ENCODE measurements at places on chromosomes 7 and 10.

DNA sequence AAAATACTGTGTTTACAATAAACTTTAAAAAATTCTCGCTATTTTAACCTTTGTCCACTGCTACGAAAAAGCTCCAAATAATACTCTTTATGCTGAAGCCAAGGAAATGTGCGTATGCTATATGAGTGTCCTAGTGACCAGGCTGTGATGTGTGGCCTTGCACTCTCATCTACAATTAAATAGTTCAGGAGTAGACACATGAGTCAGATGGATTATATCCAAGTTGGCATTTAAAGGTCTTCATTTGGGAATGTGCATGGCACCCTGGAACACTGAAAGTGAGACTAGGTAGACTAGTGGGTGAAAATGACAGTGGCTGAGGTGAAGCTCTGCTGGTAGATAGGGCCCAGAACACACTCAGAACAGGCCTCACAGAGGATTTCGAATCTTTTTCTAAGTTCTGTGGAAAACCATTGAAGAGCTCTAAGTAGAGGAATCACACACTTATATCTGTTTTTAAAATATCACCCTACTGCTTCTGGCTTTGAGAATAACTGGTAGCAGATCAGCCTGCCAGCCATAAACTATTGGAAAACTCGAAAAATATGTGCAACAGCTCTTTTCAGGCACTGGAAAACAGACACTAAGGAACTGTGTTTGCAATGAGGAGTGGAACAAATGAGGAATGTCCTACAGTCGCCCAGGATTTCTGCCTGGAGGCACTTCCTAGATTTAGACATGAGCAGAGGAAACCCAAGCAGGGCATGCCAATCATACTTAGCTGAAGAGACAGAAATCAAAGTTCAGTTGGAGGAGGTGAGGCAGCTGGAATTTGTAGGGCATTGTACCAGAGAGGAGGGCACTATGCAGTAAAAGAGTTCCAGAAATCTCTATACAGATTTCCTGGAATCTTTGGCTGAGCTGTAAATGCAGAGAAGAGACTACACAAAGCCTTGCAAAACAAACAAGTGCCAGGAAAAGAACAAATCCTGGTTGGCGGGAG lies 603.8 kb upstream of the LRRTM3 start:
- no peak for DNase-seq

- DNase-seq: no peak
Observed at GRCh38 chr10:18260310-18260922, 120.2 kb downstream of the CACNB2 start.

DNA sequence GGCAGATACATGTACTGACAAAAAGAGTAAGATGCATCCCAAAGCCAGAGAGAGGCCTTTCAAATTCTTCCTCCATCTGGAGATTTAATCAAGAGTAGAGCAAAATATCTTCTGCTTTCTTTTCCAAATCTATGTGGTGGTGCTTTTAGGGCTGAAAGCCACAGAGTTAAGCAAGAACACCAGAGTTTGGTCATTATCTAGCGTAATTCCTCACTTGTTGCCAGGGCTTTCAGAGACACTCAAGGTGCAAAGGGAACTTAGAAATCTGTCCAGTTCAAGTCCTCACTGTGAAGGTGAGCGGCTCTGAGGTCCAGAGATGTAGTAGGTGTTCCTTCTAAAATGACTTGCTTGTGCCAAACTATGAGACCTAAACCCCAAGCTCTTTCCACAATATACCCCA lies 10.9 kb upstream of the NFE2L3 start:
- no peak for DNase-seq

DNA sequence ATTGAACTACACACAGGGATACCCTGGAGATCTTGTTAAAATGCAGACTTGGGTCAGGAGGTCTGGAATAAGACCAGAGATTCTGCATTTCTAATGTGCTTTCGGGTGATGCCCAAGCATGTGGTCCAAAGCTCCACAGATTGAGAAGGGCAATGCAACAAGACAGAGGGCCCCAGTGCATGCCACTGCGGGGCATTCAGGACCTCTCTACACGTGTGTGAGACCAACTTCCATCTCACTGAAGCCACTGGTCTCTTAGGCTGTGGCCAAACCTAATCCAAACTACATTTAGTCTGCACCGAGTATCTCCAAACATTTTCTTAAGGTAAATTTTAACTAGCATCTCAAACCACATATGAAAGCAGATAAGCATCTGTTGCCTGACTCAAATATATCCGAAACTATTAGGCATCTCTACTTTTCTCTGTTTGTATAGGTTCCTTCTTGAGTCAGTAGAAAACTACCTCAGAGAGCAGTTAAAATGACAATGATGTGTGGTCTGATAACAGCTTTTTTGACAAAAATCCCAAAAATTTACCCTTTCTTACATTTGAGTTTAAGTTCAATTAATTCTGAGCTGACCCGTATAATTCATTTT lies 107.5 kb downstream of the ELMO1 start:
- no peak for DNase-seq

DNA sequence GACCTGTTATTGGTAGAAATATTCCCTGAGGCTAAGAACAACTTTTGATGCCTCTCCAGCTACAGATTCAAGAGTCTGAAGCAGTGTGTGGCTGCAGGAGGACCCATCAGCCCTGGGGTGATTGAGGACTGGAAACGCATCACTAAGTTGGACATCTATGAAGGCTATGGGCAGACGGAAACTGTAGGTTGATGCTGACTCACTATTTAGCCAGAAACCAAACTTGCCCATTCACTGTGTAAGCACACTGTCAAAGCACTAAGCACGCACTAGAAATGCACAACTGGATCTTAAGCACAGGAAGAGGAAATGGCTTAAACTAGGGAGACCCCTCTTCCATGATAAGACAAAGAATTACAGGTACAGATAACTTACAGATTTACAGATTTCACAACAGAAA lies 20.8 kb downstream of the ACSM6 start:
- no peak for DNase-seq

GRCh38 chr10:21721000-21721665 lies 187.1 kb downstream of the MLLT10 start:
- no peak for DNase-seq

GRCh38 chr10:12681252-12681651 lies 320.3 kb downstream of the CCDC3 start:
- DNase-seq: no peak

GRCh38 chr10:113992471-113993011 lies 51.1 kb upstream of the ADRB1 start:
- DNase-seq: peak; percentile 14

- DNase-seq: peak; percentile 73
Observed at GRCh38 chr7:28020302-28020940, 160.2 kb downstream of the JAZF1 start.

DNA sequence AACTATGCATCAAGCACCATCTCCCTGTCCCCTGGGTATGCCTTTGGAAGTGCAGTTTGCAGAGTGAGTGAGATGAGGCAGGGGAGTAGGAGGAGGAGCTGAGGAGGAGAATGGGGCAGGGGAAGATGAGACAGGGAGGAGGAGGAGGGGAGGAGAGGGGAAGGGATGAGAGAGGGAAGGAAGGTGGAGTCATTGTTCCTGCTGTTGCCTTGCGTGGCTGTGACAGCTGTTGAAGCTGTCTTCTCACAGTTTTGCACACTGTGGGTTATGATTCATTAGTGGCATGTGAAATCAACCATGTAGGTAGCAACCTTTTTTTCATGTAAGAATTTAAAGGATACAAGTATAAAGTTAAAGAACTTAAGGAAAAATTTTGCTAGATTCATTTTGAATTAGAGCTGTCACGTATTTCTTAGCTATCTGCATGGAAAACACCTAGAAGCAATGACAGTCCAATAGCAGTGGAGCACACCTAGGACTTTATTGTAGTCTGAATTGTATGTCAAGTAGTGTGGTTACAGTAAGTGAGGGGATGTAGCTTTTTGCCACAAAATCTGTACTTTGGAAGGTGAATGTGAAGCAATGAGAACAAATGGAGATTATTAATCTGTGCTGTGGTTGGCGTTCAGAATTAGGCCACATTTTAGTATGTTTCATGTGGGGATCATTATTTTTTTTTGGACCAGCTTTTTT lies 21.7 kb downstream of the CCM2 start:
- no peak for DNase-seq

DNA sequence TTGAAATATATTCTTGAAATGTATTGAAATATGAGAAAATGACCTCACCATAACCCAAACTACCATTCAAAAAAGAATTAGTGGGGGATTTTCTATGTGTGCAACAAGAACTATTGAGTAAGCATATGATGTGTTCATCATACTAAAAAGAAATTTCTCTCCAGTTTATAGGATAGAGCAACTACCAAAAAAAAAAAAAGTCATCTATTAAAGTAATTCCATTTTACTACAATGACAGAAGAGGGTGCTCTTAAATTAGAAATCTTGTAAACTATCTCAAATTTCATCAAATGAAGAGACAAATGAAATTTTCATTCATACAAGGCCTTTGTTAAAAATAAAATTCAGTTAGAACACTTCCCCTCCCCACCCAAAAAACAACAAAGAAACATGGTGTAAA lies 195.4 kb upstream of the PLXDC2 start:
- no peak for DNase-seq

DNA sequence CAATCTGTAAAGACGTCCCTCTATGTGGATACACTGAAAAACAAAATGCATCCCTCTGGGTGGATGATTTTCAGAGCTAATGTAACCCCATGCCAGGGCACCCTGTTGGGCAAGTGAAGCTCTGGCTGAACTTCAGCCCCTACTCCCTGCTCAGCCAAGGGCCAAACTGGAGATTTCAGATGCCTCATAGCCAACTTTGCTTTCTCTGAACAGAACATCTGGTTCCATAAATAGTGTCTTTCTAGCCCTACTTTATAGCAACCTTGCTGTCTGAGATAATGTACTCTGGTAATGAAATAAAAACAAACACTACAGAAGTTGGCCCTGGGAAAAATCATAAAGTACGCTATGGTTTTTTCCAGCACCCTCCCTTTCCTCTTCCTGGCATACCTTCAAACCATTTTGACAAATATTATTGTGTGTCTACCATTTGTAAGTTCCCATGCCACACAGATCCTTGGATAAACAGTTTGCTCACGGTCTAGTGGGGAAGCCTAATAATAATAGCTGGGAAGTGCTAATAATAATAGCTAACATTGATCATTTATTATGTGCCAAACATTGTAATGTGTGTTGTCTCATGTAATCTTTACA lies 3.4 kb downstream of the ENTPD1 start:
- no peak for DNase-seq

- DNase-seq: no peak
Observed at GRCh38 chr7:51081270-51081890, 235.2 kb downstream of the COBL start.

GRCh38 chr10:34580643-34581042 lies 234.5 kb downstream of the PARD3 start:
- DNase-seq: no peak

- DNase-seq: no peak
Observed at GRCh38 chr7:99525713-99526440, 21.4 kb downstream of the ZKSCAN5 start.
